Stimulated activated CD4-positive, alpha-beta T cell treated with anti-CD3 and anti-CD28 coated beads, Interleukin-12 subunit alpha, Interleukin-12 subunit beta, amount 100 ng/mL, for 24 hours (primary cell): ENCODE measurements at places on chromosomes 5 and 9.

DNA sequence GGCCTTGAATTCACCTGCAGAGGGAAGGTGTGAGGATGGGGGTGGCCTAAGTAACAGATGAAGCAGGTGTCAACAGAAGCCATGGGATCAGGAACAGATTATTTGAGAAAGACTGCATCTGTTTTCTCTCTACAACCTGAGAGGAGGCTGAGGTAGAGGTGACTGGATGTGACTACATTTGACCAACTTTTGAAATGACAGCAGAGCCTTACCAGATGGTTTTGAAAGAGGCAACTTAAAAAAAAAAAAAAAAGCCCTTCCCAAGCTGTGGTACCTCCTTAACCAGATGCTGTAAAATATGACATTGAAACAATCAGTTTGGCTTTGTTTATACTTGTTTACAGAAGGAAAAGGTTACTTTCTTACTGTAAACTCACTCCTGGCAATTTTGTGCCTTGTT lies 108.6 kb downstream of the TRIO start:
- no peak for DNase-seq

GRCh38 chr9:565528-565927 lies 276.0 kb upstream of the DMRT1 start:
- no peak for DNase-seq

DNA sequence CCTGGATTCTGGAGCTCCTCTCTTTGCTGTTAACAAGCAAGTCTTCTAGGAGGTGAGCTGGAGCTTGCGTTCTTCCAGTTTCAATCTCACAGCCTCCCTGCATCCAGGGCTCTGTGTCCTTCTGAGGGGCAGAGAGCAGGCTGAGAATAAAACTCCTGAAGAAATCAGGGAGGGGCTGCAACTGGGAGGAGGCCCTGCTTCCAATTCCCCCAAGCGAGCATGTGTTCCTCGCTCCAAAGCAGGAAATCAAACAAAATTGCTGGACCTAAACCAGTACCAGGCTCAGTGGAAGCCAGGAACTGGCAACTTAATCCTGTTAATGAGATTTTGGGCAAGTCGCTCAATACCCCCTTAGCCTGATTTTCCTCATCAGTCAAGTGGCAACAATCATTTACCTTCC lies 181.8 kb downstream of the ASTN2 start:
- no peak for DNase-seq

DNA sequence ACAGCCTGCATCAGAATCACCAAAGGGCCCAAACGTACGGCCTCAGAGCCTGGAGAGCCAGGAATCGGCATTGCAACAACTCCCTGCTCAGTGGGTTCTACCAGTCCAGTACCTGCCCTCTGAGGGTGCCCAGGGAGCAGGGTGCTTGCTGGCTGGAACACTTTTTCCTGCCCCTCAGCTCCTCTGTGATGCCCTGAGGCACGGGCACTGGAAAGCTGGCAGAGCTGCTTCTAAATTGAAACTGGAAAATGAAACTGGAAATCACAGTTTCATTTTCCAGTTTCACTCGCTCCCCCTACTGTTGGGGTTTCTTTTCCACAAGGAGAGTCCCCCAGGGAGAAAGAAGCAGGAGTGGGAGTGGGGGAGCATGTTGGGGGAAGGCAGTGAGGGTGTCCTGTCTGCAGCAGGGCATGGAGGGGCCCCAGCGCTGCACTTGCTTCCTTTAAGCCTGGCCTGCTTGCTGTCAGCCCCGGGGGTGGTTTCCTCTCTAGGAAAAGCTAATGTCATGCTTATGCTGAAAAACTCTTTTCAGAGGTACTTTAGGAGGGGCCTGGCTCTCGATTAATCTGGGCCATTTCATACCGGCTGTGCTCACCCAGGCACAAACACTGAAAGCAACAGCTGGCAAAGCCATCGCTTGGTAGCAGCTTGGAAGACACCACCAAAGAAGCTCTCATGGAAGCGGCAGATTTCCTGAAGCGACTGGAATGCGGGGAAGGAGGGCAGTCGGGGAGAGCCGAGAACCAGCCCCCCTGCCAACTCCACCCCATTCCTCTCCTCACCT lies 26.2 kb downstream of the IRF1 start:
- DNase-seq, result no peak

DNA sequence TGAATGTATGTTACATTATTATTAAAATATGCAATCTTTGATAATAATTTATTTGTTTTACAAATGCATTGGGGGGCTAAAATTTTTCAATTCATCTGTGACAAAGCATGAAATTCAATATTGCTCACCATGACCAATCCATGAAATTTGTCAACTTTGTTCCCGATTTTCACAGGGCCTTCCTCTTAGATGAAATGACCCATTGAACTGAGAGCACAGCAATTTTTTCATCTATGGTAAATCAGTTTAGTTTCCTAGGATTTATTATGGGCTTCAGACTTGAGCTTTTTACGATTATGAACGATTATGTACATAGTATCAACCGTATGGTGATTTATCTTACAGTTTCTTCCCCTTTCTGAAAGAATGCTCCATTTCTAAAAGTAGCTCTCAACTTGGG lies 157.3 kb downstream of the KIAA0825 start:
- DNase-seq, result no peak

GRCh38 chr5:31921852-31922305 lies 252.2 kb downstream of the GOLPH3 start:
- DNase-seq, result no peak

- no peak for DNase-seq
Measured at GRCh38 chr5:78640662-78641474, 7.7 kb downstream of the LHFPL2 start.
